AML-193 (cell line): ENCODE measurements at places on chromosomes 3 and 15.

DNA sequence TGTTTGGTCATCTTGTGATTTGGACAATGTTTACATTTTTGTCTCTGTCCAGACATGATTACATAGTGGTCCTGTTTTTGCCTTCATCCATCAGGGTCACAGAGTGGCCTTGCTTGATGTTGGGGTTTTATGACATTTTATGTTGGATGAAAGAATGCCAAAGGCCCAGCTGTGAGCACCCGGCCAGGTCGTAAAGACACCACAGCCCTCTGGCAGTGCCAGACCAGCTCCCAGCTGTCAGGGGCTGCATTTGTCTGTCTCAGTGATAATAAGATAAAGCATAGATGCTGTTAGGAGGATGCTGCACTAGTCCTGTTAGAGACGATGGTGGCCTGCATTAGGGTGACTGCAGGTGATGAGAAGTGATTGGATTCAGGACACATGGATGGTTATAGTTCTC is 117.5 kb downstream of the FAM174B start:
- no peak for DNase-seq

DNA sequence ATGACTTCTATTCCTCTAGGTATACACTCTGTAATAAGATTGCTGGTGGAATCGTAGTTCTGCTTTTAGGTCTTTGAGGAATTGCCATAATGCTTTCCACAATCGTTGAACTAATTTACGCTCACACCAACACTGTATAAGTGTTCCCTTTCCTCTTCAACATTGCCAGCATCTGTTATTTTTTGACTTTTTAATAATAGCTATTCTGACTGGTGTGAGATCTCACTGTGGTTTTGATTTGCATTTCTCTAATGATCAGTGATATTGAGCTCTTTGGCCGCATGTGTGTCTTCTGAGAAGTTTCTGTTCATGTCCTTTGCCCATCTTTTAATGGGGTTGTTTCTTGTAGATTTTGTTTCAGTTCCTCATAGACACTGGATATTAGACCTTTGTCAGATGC is 12.8 kb downstream of the NXPE3 start:
- DNase-seq, result no peak

DNA sequence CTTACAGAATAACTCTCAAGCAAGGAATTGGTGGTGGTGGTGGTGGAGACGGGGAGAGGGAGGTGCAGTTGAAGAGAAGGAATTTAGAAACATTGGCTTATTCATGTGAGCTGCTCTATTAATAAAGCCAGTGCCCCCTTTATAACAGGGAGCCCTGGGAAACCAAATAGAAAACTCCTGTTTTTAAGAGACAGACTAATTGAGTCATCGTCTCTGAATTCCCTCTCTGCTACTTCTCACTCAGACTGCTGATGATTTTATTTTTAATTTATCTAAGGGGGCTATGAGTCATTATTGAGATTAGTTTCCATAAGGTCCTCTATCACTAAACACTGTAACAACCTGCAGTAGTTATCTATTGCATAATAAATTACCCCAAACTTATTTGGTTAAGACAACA is 145.9 kb upstream of the GALNT15 start:
- DNase-seq, result no peak

DNA sequence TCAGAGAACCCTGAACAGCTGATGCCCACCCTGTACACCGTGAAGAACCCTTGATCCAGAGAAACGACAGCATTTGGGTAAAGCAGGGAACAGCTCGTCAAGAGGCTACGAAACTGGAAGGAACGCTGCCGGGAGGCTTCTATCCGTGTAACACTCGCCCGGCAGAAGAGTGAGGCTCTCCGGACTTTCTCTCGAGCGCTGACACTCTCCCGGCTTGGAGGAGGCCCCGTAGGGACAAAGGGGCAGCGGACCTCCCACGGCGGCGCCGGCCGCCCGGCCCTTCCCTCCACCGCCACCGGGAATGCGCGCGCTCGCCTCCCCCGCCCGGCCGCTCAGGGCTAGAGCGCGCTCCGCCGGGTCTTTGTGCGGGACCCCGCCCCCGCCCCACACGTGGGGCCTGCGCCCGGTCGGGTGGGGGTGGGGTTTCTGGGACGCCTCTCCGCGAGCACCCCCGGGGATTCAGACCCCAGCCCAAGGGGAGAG is 1.7 kb downstream of the HYAL2 start:
- peak; percentile 56 for DNase-seq

GRCh38 chr15:32641517-32642059 is at the start of gene SCG5:
TSS of gene SCG5 (plus strand) at chr15:32641710. CDS start at chr15:32643593, 1,883 bp downstream.
- no peak for DNase-seq

DNA sequence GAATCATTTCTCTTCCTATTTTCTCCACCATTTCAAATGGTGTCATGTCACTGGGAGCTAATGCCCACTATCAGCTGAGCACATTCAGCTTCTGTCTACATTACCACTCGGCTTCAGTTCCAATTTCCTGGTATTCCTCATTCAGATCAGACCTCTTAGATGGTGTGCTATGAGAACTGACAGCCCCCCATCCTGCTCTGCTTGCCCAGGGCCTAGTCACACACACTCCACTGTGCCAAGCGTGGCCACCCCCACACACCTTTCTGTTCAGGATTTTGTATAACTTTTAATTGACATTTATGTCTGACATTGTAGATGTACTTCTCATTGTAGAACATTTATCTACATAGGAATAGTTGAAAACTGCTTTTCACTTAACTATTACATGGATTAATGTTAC is 146.8 kb downstream of the CDIN1 start:
- no peak for DNase-seq

DNA sequence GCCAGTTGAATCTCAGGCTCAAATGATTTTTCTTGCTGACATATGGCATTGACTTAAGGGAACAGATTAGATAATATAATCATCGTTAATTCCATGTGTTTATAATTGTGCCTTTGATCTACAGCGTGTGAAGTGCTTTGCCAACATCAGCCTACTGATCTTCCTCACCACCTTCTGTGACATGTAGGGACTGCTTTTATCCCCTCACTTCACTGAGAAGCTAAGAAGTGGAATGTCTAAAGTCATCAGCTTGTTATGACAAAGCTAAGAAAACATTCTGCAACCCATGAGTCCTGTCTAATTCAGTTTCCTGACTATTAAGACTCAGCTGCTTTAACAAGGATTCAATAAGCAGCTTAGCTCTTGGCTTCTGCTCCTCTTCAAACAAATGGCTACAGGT is 106.0 kb downstream of the MYH15 start:
- no peak for DNase-seq

GRCh38 chr15:85785887-85786780 is 8.6 kb downstream of the KLHL25 start:
- no peak for DNase-seq

DNA sequence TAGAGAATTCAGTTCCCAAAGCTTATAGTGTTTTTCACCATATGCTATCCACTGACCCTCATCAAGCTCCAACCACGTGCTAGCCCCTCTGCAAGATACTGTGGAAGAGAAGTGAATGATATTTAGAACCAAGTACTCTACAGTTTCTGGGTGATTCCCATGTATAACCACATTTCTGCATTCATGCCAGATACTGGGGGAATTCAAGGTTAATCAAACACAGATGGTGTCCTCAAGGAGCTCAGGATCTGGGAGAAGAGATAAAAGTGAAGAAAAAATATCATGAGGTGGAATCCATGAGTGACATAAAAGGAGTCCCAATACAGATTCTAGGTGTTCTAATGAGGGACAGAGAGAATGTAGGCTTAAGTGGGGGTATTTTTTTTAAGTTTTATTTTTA is 195.8 kb downstream of the FHIT start:
- DNase-seq, result no peak

- no peak for DNase-seq
These were observed 44.2 kb upstream of the THRB start for GRCh38 chr3:24538891-24539290.

DNA sequence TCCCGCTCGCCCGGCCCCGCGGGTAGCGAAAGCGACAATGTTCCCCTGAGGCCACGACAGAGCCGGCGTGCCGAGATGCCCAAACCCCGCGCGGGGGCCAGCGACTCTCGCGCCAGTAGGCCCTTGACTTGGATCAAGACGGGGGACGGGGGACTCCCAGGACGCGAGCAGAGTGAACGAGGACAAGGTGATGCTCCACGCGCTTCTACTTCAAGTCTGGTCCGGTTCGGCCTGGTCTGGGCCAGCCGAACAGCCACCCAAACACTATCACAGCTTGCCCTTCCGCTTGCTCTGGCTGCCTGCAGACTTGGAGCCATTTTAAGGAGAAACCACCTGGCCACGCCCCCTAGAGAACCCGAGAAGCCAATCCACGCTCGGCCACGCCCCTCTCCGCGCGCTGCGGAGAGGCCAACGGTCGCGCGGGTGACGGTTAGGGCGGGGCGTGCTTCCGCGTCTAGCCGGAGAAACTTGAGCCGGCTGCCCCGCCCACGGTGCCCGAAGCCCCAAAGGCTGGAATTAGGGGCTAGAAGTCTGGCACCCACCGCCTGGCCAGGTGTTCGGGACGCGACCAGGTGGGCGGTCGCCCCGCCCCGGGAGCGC is 608 bp upstream of the NDUFAF3 start:
- DNase-seq, result peak; percentile 98

- DNase-seq, result no peak
These were observed 11.6 kb upstream of the HGD start for GRCh38 chr3:120693439-120694171.

GRCh38 chr3:71397046-71397445 is 186.5 kb downstream of the FOXP1 start:
- peak; percentile 22 for DNase-seq

DNA sequence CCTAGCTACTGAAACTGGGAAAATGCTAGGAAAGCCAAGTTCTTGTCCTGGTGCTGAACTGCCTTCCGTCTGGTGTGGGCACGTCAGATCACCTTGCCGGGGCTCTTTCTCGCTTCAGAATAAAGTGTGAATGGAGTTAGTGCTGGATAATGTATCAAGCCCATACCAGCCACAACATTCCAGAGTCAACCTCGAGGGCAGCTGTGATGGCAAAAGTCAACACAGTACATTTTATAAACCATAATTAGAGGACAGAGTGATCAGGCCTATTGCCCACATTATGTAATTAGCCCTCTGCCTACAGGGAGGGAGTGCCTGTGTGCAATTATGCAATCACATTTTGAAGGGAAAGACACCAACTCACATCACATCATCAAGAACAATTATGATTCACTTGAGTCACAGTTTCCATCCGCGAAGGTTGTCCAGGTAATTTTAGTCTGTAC is 165.2 kb downstream of the RORA start:
- no peak for DNase-seq

- DNase-seq, result no peak
These were observed 17.7 kb upstream of the LAMP3 start for GRCh38 chr3:183180110-183180783.

DNA sequence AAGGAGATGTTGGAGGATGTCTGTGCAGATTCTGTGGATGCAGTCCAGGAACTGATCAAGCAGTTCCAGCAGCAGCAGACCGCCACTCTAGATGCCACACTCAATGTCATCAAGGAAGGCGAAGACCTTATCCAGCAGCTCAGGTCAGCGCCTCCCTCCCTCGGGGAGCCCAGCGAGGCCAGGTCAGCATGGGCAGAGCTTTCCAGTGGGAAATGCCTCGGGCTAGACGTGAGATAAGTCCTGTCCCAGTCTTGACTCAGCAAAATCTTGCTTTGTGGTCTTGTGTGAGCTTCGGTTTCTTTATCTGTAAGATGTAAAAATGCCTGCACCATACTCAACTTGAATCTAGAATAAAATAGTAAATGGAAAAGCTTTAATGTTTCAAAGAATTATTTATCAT is 335.1 kb upstream of the UMPS start:
- DNase-seq, result no peak

- DNase-seq, result no peak
These were observed at the start of gene HTR3E for GRCh38 chr3:184096811-184097383. TSS of gene HTR3E (plus strand) at chr3:184097064. CDS start at chr3:184097530, 466 bp downstream.

GRCh38 chr3:176914764-176915163 is 282.5 kb downstream of the TBL1XR1 start:
- DNase-seq, result no peak

DNA sequence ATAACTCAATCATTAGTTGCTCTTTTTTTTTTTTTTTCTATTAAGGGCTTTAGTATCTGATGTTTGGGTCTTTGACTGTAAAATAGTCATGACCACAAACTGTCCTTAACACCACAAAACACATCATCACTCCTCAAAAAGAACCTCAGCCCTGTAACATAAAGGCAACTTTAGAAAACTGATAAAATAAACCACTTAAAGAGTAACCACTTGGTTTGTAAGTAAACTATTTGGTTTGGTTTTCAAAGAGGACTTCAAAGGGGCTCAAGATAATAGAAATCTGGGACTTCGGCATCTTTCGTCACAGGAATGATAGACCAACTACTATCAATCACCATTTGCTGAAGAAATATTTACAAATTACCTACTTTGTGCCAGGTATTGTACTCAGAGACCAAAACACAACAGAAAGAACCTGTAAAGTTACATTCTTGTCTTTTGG is 167.8 kb downstream of the FOXP1 start:
- no peak for DNase-seq

DNA sequence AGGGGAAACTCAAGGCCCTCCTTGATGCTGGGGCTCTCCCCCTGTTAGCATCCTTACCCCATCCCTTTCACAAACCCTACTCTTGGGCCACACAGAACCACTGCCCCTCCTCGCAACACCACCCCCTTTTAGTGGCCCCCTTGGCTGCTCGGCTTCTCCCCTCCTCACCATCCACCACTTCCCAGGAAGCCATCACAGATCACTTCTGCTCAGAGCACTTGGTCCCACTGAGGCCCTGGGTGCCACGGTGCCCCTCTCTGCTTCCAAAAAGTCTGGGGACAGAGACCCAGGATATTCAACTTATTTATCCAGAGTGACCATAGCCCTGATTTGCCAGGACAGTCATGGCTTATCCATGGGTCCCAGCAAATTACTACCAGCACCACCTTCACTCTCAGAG is 2.4 kb downstream of the RHCG start:
- DNase-seq, result no peak

GRCh38 chr3:139447486-139447885 is 28.8 kb downstream of the RBP2 start:
- no peak for DNase-seq

GRCh38 chr3:122063908-122064307 is 8.7 kb downstream of the CD86 start:
- peak; percentile 53 for DNase-seq
